ENCODE measurements at places on chromosomes 4 and X.

- DNase-seq, result no peak
These were observed 138.6 kb downstream of the AFF1 start for GRCh38 chr4:87073199-87074120.

GRCh38 chrX:8967461-8967860 is 66.5 kb downstream of the FAM9B start:
- DNase-seq, result no peak

DNA sequence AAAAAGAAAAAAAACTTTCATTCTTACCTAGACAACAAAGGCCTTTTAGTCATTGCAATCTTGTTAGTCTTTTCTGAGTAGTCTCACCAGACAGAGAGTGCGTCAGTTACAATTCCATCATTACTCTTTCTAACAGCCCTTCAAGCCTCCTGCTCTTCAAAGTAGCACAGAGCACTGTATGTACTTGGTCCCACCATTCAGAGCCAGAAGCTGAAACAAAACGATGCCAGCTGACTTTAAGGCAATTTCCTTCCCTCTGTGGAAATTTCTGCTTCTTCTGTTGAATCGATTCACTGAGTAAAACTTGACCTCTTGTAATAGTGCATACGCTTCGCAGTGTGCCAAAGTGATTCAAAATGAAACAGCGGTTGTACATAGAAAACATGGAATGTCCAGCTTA is 57.7 kb upstream of the TENM3 start:
- DNase-seq, result no peak

DNA sequence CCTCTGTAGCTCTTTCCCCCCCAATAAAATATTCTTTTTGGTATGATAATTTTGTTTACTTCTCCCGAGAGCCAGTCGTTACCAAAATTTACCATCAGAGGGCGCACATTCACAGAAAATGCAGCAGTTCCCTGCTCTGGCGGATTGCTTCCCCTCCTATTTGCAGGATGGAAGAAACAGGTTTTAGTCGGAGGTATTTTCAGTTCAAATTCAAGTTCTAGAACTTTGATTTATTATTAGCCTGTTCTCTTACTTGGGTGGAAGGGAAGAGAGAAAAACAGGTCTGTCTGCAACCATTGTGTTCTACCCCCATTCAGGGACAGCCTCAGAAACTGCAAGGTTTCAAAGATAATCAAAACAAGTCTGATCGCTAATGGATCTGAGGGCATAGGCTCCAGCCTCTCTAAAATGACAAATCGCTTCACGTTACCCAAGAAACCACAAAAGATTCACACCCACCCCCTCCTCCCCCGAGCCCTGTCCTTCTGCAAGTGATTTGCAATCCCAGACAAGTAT is 263.8 kb upstream of the RPS6KA3 start:
- DNase-seq, result no peak

- DNase-seq, result no peak
These were observed 52.9 kb upstream of the LIMCH1 start for GRCh38 chr4:41485041-41485440.

DNA sequence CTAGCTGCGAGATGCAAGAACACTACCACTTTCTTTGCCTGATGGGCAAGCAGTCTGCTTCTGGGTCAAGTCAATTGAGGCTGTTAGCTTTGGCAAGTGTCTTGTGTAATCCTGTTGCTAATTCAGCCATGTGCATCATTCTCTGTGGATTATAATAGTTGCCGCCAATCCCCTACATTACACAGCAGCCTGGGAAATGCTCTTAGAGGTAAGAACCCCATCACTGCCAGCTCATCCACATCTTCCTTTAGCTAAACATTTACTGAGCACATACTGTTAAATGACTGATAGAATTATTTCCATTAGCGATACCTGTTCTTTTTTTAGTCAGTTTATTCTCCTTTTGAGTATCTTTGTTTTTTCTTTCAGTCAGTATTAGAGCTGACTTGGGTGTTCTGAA is 116.2 kb downstream of the CBR4 start:
- DNase-seq, result no peak

DNA sequence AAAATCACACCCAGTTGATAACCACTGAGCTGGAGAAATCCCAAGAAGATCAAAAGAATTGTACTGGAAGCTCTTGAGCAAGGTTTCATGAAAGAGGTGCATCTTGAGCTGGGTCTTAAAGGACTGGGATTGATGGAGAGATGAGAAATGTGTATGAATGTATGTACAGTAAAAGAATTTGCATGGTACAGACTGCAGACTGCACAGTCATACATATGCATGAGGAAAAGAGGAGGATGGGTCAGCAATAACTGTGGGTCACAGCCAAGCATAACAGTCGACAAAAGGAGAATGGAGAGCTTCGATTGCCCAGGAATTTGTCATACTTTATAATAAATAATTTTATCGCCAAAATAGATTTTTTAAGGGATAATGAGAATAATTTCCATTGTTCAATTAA is 4.8 kb upstream of the RELL1 start:
- DNase-seq, result no peak

DNA sequence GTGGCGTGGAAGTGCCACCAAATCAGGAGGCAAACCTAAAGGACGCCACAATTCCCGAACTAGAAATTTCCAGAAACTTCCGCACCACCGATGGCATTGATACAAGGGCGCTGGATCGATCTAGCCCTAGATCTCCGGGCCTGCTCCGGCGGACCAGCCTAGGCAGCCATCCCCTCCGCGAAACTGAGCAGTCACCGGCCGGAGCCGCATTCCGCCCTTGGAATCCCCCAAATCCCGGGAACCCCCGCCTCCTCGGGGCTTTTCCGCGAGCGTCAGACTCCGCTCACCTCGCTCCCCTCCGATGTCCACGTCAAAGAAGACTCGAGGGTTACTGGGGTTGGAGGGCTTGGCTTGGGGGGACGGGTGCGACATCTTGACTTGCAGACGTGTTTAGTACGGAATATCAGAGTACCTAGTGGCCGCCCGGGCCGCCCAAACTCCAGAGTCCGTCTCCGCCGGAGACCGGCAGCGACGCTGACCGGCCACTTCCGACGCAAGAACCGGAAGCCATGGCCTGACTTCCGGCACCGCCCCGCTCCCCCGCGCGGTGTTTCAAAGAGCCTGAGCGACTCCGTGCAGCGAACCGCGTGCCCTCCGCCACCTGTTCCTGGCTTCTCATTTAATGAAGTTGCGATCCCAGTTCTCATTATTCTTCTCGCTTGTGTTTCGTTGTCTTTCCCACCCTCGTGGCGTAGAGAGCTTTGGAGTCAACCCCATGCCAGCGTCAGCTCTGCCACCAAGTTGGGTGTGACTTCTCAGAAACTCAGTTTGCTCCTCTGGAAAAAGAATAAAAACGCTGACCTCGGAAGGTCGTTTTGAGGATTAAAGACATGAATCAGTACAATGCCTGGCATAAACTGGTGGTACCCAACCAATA is at the start of gene PPID:
Gene PPID, minus strand, starts transcription at position 480 of the 877 bp plus-strand sequence. Its CDS starts 108 bp downstream, at position 372.
- peak; percentile 76 for DNase-seq

- no peak for DNase-seq
These were observed 236.7 kb downstream of the FRAS1 start for GRCh38 chr4:78293821-78294301.

GRCh38 chr4:6681191-6681590 is 12.5 kb upstream of the S100P start:
- no peak for DNase-seq

- DNase-seq, result no peak
These were observed 8.4 kb upstream of the LAMP2 start for GRCh38 chrX:120477453-120477852.

- no peak for DNase-seq
These were observed 106.6 kb downstream of the SHROOM4 start for GRCh38 chrX:50707405-50707804.

GRCh38 chr4:107548211-107548905 is 171.7 kb downstream of the PAPSS1 start:
- DNase-seq, result no peak

DNA sequence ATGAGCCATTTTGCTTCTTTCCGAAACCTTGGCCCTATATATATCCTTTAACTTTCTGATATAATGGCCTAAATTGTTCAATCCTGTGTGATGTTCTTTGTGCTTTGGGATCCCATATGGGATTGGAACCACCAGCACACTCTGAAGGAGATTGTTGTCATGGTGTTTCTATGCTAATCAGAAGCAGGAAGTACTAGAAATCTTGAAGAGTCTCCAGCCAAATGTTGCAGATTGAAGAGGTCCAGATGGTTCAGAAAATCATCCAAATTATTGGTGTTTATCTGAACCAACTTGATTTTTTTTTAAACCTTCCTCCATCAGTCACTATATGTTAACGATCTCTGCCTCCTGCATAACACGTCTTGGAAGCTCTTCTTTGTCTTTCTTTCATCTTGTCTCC is 72.8 kb downstream of the KIT start:
- no peak for DNase-seq
